ENCODE measurements at places on chromosomes 7 and 10. TPM values are rescaled to one million over a fixed set of nuclear protein-coding genes. Genes with fewer than 3 reads are reported as not detected.
A peak's percentile ranks its signal among the peaks of the same experiment; 100 is the strongest.

GRCh38 chr10:11326913-11327616 lies 284.4 kb downstream of the USP6NL start:
- peak overlapping the region; percentile 80 for H3K27ac ChIP-seq
- peaks cover 6% of the 10 kb centered on the region for H3K36me3 ChIP-seq
- H3K4me1 ChIP-seq, result peaks cover 21% of the 10 kb centered on the region
- H3K27me3 ChIP-seq, result no peaks in the 10 kb centered on the region

DNA sequence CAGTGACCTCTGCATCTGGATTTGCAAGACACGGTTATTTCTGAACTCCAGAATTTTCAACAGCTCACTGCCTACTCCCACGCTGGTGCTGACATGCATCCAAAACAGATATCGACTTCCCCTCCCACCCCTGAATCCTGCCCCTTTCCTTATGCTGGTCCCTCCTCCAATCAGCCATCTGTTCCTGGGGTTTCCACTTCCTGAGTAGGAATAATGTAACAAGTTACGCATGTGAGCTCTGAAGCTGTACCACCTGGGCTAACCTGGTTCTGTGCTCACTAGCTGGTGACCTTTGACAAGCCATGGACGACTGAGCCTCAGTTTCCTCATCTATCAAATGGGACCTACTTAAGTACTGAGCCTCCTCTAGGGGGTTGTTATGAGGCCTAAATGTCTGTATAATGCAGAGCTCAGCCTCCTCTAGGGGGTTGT lies 1.7 kb upstream of the NCAPG2 start:
- H3K27ac ChIP-seq, result no peak overlapping the region
- DNase-seq, result no peak
- H3K36me3 ChIP-seq, result no peaks in the 10 kb centered on the region

Gene SLC26A5
- 0.20 TPM for total RNA-seq

- DNase-seq, result no peak
- no peaks in the 10 kb centered on the region for H3K4me1 ChIP-seq
- H3K27ac ChIP-seq, result no peak overlapping the region
- no peak overlapping the region for H3K4me3 ChIP-seq
- H3K36me3 ChIP-seq, result no peaks in the 10 kb centered on the region
Measured at GRCh38 chr10:7857262-7857661, 39.0 kb downstream of the TAF3 start.

DNA sequence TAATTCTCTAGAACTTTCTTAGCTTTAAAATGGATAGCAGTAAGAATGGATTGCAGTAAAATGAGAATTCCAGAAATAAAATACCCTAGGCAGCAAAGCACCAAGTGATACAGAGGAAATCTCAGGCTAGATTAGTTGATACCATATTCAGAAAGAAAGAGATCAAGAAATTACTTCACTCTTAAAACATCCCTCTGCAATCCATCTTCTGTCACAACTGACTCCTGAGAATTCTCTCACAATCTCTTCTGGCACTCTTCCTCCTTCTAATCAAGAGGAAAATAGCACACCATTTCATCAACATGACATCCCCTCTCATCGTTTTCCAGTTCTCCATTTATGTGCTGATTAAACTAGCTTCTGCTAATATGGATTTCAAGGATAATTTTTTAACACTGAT lies 42.2 kb upstream of the LAMB1 start:
- H3K4me3 ChIP-seq, result no peak overlapping the region
- H3K27me3 ChIP-seq, result no peaks in the 10 kb centered on the region
- no peaks in the 10 kb centered on the region for H3K36me3 ChIP-seq
- no peak for DNase-seq

Gene RSPH10B2
- total RNA-seq, result not detected

Gene EMX2
- 1.5 TPM for total RNA-seq

- H3K36me3 ChIP-seq, result no peaks in the 10 kb centered on the region
- H3K4me3 ChIP-seq, result no peak overlapping the region
- no peak overlapping the region for H3K27ac ChIP-seq
- no peaks in the 10 kb centered on the region for H3K4me1 ChIP-seq
- DNase-seq, result no peak
Measured at GRCh38 chr7:98315318-98315993, 34.0 kb downstream of the BRI3 start.

GRCh38 chr10:122475100-122475499 lies 13.7 kb downstream of the HTRA1 start:
- H3K27me3 ChIP-seq, result no peaks in the 10 kb centered on the region
- H3K27ac ChIP-seq, result peak overlapping the region; percentile 67
- H3K4me1 ChIP-seq, result peaks cover 38% of the 10 kb centered on the region
- no peak for DNase-seq
- H3K4me3 ChIP-seq, result no peak overlapping the region
- no peaks in the 10 kb centered on the region for H3K36me3 ChIP-seq

GRCh38 chr7:116981939-116982338 lies 28.6 kb downstream of the ST7 start:
- DNase-seq, result no peak
- no peaks in the 10 kb centered on the region for H3K27me3 ChIP-seq
- H3K4me1 ChIP-seq, result no peaks in the 10 kb centered on the region
- no peaks in the 10 kb centered on the region for H3K36me3 ChIP-seq

All from tibial nerve (tissue), 4 donors.